H4 (cell line): ENCODE measurements at places on chromosomes 7 and 10. TPM values are rescaled to one million over a fixed set of nuclear protein-coding genes. Genes with fewer than 3 reads are reported as not detected.

The NKX1-2 gene
- total RNA-seq = 0.02 TPM in 1 of 2 replicates, not detected in the other

The SYT15 gene
- 0.17 and 3.0 TPM in 2 replicates for total RNA-seq

The TSPAN12 gene
- total RNA-seq = 13.3 and 13.7 TPM in 2 replicates

The RBP4 gene
- total RNA-seq = 0.56 TPM in 1 of 2 replicates, not detected in the other

The SFRP4 gene
- total RNA-seq = 8.3 and 10.3 TPM in 2 replicates

The ADRA2A gene
- not detected in 2 replicates for total RNA-seq
